ENCODE measurements at places on chromosomes 6 and 20.

GRCh38 chr6:5776706-5777390, 229.9 kb downstream of the NRN1 start:
- no peak for DNase-seq

DNA sequence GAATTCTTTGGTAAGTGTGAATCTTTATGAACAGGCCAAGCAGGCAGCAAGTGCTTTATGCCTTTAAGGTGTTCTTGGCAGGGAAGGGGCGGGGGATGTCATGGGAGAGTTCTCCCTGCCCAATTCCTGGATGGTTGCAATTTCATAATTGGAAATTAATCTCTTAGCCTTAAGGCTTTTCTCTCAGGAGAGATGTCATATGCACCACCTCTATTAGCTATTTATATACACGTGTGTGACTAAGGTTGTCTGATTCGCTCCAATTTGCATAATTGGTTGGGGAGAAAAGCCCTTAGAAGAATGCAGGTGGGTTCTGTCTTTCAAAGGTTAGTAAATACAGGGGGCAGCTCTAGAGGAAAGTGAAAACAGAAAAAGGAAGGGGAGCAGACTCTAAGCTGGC, 5.2 kb upstream of the ENPP5 start:
- no peak for DNase-seq

- no peak for DNase-seq
Observed at GRCh38 chr6:139756381-139756780, 381.9 kb upstream of the CITED2 start.

DNA sequence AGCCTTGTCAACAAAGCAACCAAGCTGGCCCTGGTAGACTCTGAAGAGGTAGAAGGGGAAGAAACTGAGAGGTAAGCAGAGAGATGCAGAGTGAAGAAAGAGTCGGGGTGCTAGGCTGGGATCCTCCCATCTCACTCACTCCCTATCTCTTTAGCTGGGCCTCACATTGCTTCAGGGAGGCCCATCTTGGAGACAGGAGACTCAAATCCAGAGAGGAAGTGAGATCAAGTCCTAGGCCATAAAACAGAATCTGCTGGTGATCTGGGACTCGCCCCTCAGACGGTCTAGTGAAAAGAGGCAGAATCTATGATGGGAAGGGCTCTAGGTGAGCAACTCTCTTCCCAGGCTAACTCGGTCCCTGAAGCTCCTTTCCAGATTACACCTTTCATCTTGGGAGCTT, 659 bp upstream of the GUCA1B start:
- no peak for DNase-seq

DNA sequence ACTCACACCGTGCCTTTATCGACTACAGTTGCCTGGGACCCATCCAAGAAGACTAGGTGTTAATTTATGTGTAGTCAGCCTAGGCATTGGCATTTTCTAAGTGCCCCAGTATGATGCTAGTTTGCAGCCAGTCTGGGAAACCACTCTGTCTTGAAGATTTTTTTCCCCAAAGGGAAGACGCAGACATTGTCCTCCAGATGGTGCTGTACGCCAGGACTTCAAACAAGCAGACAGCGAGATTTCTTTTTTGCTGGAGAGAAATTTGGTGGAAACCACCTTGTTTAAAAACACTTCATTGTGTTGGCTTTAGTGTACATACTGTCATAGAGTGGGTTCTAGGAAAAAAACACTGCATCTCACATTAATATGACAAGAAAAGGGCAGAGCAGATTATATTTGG, 30.0 kb downstream of the ALDH5A1 start:
- DNase-seq, result peak; percentile 64

DNA sequence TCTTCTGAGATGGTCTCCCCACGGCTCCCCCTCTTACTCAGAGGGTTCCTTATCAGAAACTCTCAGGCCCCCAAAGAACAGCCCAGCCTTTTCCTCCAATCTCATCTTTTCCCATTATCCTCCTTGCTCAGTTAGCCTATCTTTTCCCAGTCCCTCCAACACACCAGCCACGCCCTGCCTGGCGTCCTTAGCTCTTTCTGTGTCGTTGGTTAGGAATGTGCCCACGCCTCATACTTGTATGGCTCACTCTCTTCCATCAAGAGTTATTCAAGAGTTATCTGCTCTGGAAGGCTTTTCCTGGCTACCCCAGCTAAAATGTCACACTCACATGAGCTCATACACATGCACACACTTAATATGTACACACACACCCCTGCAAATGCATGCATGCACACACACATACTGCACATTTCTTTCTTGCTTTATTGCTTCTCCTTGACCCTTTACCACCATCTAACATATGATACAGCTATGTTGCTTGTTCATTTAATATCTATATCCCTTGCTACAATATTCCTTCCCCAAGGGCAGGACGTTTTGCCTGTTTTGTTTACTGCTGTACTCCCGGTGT, 37.6 kb downstream of the SLC2A10 start:
- DNase-seq, result peak; percentile 33

DNA sequence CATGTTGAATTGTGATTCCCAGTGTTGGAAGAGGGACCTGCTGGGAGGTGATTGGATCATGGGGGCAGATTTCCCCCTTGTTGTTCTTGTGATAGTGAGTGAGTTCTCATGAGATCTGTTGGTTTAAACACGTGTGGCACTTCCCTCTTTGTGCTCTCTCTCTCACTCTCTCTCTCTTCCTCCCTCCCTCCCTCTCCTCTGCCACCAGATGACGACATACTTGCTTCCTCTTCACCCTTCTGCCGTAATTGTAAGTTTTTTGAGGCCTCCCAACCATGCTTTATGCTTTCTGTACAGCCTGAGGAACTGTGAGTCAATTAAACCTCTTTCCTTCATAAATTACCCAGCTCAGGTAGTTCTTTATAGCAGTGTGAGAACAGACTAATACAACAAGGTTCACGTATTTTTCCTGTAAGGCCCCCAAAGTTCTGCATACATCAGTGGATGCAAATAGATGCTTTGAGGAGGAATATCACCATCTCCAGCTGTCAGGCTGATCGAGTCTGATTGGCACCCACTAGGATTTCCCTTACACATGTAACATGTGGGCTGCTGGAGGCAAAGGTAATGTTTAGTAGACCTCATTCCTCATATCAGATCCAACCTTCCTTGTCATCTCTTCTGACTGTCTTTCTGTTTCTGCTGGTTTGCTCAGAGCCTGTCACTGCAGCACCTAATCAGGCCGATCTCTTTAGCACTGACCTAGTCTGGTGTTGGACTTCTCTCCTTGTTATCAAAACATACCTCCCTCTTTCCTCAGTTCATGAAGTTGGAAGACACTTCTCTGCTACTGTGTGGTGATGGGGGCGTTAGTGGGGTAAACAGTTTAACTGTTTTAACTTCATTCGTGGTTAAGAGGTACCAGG, 54.3 kb upstream of the BACH2 start:
- peak; percentile 31 for DNase-seq

- DNase-seq, result peak; percentile 57
Observed at GRCh38 chr20:44019638-44020335, 105.1 kb downstream of the TOX2 start.

- DNase-seq, result no peak
Observed at GRCh38 chr20:62726276-62726675, 17.6 kb downstream of the NTSR1 start.

DNA sequence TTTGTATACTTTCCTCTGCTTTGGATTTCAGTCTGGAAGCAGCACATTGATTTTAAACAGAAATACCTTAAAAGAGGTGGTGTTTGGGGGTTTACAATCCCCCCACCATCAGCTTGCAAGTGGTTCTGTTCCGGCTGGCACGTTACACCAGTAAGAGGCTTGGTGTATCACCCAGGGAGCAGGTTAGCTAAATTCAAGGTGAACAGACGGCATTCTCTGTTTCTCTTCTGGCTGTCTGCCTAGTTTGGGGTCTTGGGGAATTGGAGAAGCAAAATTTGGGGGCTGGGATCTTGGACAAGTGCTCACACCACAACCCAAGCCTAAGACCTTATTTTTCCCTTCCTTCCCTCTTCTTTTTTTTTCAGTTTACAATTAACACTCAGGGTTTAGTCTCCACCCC, 7.5 kb upstream of the APCDD1L start:
- DNase-seq, result no peak

GRCh38 chr20:47097691-47098622, 203.3 kb downstream of the EYA2 start:
- no peak for DNase-seq

- no peak for DNase-seq
Observed at GRCh38 chr20:14799545-14800216, 462.3 kb upstream of the FLRT3 start.

- peak; percentile 25 for DNase-seq
Observed at GRCh38 chr6:148700047-148700715, 46.6 kb upstream of the UST start.

DNA sequence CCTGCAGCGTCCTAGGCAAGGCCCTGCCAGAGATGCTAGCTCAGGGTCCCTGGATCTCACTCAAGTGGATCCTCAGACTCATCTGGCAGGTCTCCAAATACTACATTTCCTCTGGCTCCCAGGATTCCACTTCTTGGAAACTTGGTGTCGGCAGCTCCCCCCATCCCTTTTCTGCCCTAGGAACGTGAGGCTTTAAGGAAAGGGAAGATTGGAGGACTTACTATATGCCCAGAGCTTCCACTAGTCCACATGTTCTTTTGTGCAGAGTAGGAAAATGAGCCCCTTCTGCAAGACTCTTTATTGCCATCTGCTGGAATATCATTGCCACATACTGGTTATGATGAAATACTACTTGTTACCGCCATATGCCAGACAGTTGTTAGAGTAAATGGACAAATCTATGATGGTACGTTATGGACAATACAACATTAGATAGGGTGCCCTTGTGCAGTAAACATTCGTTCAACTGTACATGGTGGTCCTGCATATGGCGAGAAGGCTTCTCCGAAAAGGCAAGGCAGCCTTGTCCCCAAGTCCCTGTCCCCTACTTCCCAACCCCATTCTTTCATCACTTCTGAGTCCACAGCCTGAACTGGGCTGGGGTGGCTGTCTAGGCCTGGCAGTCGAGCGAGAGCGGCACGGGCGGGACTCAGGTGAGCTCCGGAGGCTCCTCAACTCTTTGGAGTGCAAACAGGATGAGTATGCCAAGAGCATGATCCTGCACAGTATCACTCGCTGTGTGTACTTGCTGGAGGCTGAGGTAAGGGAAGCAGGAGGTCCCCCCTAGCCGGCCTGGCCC, 780 bp downstream of the ARMC12 start:
- peak; percentile 85 for DNase-seq

Measured in iris pigment epithelial cell (primary cell).